Peyer's patch (tissue), 4 donors: ENCODE measurements at places on chromosomes 6 and 20. TPM values are rescaled to one million over a fixed set of nuclear protein-coding genes. Genes with fewer than 3 reads are reported as not detected.

OR2H1 gene
- total RNA-seq: not detected

SEMG1 gene
- not detected for total RNA-seq

GRCh38 chr6:21478883-21479539, 114.5 kb upstream of the SOX4 start:
- no peaks in the 10 kb centered on the region for H3K36me3 ChIP-seq
- no peak overlapping the region for H3K4me3 ChIP-seq
- no peaks in the 10 kb centered on the region for H3K27me3 ChIP-seq
- no peaks in the 10 kb centered on the region for H3K4me1 ChIP-seq
- no peak for DNase-seq

LIN28B gene
- total RNA-seq: not detected

IMPG1 gene
- total RNA-seq: not detected

ZNF292 gene
- 74.7 TPM for total RNA-seq

TMC2 gene
- 0.27 TPM for total RNA-seq

DNA sequence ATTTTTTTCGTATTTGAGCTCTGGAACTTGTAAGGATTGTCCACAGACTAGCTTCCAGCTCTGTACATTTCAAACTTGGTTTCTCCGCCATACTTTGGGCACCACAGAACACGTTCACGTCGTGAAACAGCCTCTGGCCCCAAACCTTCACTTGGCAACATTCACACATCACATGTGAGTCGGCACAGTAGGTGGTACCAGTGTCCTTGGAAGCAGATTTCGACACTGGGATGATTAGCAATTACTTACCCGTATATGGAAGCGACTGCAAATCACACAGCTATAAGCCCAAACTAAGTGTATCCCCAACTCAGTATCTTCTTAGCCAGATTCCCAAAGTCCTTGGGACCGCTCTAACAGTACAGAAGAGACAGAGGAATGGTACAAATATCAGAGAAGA, 60.2 kb downstream of the MAFB start:
- H3K36me3 ChIP-seq: no peaks in the 10 kb centered on the region
- no peak for DNase-seq
- H3K4me3 ChIP-seq: no peak overlapping the region
- no peak overlapping the region for H3K27ac ChIP-seq

TBC1D7 gene
- total RNA-seq: 16.5 TPM

DNA sequence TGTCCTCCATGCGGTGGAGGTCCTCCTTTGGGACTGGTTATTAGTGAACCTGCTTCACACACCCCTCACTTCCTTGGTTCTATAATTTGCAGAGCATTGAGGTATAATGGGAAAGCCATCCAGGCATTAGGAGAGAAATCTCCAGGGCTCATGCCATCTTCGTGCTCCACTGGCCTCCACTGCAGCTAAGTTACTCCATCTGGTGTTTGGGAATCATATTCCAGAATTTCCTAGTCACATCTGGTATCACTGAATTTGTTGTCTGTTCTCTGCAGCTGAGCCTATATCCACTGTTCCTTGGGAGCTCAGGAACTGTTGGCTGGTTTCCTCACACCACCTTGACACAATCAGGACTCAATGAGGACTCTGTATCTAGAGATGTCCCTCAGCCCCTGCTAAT, 173.0 kb upstream of the TSHZ2 start:
- no peak overlapping the region for H3K27ac ChIP-seq
- H3K4me1 ChIP-seq: no peaks in the 10 kb centered on the region
- no peak for DNase-seq
- no peaks in the 10 kb centered on the region for H3K36me3 ChIP-seq
- no peak overlapping the region for H3K4me3 ChIP-seq

DNA sequence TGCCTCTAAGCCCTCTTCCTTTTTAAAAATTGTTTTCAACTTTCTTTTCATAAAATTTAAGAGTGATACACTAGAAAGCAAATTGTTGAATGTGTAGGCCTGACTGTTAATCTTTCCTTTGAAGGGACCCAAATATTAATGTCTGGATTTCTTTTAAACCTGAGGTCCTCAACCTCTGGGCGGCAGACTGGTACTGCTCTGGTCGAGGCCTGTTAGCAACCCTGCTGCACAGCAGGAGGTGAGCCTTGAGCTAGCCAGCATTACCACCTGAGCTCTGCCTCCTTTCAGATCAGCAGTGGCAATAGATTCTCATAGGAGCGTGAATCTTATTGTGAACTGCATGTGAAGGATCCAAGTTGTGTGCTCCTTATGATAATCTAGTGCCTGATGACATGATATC, 191.2 kb downstream of the MANEA start:
- H3K4me3 ChIP-seq: no peak overlapping the region
- no peaks in the 10 kb centered on the region for H3K4me1 ChIP-seq
- no peaks in the 10 kb centered on the region for H3K36me3 ChIP-seq
- no peak overlapping the region for H3K27ac ChIP-seq

ANKEF1 gene
- 4.5 TPM for total RNA-seq

- no peaks in the 10 kb centered on the region for H3K27me3 ChIP-seq
- no peak for DNase-seq
- H3K36me3 ChIP-seq: no peaks in the 10 kb centered on the region
- no peak overlapping the region for H3K27ac ChIP-seq
- no peaks in the 10 kb centered on the region for H3K4me1 ChIP-seq
These were observed 340.2 kb downstream of the HACE1 start for GRCh38 chr6:104519566-104519965.

TAP2 gene
- 53.2 TPM for total RNA-seq

RIPPLY2 gene
- not detected for total RNA-seq

GRCh38 chr6:4778086-4778485, 1.9 kb downstream of the CDYL start:
- H3K36me3 ChIP-seq: no peaks in the 10 kb centered on the region
- no peak for DNase-seq
- no peak overlapping the region for H3K4me3 ChIP-seq
- H3K27ac ChIP-seq: no peak overlapping the region

- peaks cover 22% of the 10 kb centered on the region for H3K4me1 ChIP-seq
- no peaks in the 10 kb centered on the region for H3K36me3 ChIP-seq
- no peaks in the 10 kb centered on the region for H3K27me3 ChIP-seq
- DNase-seq: no peak
- H3K27ac ChIP-seq: peak overlapping the region; percentile 17
- no peak overlapping the region for H3K4me3 ChIP-seq
These were observed 18.9 kb upstream of the ITPR3 start for GRCh38 chr6:33602180-33602579.

WFDC10B gene
- total RNA-seq: not detected

GRCh38 chr6:136604928-136605510, 54.8 kb upstream of the MAP7 start:
- DNase-seq: no peak
- H3K36me3 ChIP-seq: no peaks in the 10 kb centered on the region
- H3K4me1 ChIP-seq: peaks cover 23% of the 10 kb centered on the region
- no peak overlapping the region for H3K27ac ChIP-seq

FITM2 gene
- 10.9 TPM for total RNA-seq

PNLDC1 gene
- total RNA-seq: not detected

DNA sequence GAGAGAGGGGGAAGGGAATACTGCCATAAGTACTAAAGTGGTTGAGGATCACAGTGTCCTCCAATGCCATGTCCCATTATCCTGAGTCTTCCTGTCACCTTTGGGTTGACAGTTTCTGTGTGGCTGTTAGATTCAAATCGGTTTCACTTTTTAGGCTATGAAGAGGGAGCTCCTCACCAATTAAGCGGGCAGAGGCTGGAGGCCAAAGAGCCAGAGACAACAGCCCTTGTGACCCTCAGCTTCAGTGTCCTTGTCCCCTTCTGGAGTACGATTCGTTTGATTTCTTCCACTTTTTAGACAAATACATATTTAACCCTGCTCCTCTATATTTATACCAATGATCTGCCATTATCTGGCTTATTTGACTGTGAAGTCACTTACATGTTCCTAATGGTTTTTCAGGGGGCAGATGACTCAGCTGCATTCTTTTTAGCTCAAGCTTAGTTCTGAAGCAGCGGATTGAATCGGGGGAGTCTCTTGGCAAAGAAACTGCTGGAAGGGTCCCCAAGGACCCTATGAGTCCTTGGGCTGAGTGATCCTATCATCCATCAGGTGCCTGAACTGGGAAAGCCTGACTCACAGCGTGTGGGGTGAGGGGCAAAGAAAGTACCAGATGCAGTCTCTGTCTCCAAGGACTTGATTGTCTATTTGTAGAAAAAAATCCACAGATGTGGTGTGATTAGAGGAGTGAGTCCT, 18.2 kb downstream of the FERMT1 start:
- no peaks in the 10 kb centered on the region for H3K36me3 ChIP-seq
- no peak overlapping the region for H3K4me3 ChIP-seq
- no peaks in the 10 kb centered on the region for H3K4me1 ChIP-seq
- H3K27me3 ChIP-seq: no peaks in the 10 kb centered on the region
- DNase-seq: no peak
- no peak overlapping the region for H3K27ac ChIP-seq

C20orf141 gene
- not detected for total RNA-seq

- DNase-seq: no peak
- no peaks in the 10 kb centered on the region for H3K36me3 ChIP-seq
- H3K4me3 ChIP-seq: no peak overlapping the region
- H3K27me3 ChIP-seq: no peaks in the 10 kb centered on the region
- H3K27ac ChIP-seq: no peak overlapping the region
These were observed 41.8 kb upstream of the ARFGEF2 start for GRCh38 chr20:48879612-48880245.

- no peak overlapping the region for H3K4me3 ChIP-seq
- no peaks in the 10 kb centered on the region for H3K36me3 ChIP-seq
- H3K27ac ChIP-seq: no peak overlapping the region
- no peaks in the 10 kb centered on the region for H3K4me1 ChIP-seq
- no peaks in the 10 kb centered on the region for H3K27me3 ChIP-seq
These were observed 368.5 kb upstream of the EPHA7 start for GRCh38 chr6:93787841-93788240.

CAPN11 gene
- 4.9 TPM for total RNA-seq

DNA sequence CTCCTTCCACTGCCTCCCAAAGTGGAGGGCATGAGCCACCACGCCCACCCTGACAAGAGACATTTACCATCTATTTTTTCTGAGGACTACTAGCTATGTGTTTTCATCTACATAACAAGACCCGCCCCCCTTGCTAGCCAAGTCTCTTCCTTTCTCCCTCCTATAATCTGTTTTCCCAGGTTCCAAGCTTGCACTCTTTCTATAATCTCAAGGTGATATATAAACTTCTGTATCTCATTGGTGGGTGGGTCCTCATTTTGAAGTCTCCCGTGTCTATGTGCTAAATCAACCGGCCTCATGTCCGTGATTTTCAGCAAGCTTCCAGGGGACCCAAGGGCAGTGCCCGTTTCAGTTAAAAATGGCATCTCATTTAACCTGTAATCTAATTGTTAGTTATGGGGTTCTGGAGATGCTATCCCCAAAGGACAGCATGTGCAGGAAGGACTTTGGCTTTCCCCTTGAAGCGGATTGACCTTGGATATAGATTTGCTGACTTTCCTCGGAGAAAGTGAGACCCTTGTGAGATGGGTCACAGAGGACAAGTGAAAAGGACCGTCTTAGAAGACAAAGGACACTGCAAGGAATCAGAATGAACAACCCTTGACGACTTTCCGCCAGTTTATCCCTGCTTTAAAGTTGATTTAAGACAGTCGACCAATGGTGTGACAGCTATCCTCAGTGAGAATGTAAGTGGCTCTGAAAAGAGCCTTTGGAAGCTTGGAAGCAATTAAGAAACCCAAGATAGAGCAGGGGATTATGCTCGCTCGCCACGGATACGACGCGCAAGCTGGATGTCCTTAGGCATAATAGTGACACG, 22.4 kb downstream of the OR2B2 start:
- H3K27ac ChIP-seq: peak overlapping the region; percentile 65
- H3K36me3 ChIP-seq: no peaks in the 10 kb centered on the region
- DNase-seq: no peak
- no peaks in the 10 kb centered on the region for H3K4me1 ChIP-seq
- H3K27me3 ChIP-seq: no peaks in the 10 kb centered on the region

DNA sequence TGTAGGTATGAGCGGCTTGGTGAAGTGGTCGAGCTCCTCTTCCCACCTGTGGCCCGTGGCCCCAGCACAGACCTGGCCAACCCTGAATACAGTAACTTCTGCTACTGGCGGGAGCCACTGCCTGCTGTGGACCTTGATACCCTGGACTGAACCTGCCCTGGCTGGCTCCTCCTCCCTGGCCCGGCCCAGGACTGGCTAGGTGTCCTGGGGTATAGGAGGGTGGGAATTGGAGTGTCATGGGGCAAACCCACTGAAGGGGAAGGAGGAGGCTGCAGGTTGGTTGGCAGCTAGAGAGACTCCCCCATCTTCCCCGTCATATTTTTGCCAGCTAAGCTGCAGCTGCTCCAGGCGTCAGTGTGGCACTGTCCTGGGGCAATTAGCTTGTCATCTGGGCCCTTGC, 7.9 kb downstream of the EMILIN3 start:
- no peaks in the 10 kb centered on the region for H3K4me1 ChIP-seq
- peak; percentile 68 for DNase-seq
- no peak overlapping the region for H3K4me3 ChIP-seq
- H3K36me3 ChIP-seq: no peaks in the 10 kb centered on the region

FAXC gene
- total RNA-seq: 2.1 TPM

SIRPB1 gene
- total RNA-seq: 2.1 TPM

TREM1 gene
- not detected for total RNA-seq

DNA sequence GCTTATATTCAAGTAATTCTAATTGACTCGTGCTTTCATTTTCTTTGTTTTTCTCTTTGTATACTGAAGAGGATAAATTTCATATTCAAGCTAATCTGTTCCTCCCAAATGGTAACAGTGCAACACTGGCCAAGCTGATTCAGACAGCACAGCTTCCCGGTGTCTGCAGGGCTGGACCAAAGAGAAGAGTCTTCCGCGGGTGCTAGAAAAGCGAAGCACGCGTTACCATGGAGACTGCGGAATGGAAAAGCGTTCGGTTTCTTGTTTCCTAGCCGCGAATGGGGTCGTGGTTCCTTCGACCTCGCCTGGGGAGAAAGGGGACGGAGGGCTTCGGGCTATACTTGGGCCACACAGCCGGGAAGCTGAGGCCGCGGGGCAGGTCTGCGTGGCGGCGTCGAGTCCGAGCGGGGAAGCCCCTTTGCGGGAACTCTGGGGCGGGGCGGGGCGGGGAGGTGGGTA, 6.2 kb upstream of the ZNF311 start:
- H3K4me1 ChIP-seq: no peaks in the 10 kb centered on the region
- peak overlapping the region; percentile 34 for H3K4me3 ChIP-seq
- H3K27me3 ChIP-seq: no peaks in the 10 kb centered on the region
- no peak overlapping the region for H3K27ac ChIP-seq
- no peak for DNase-seq

STX11 gene
- total RNA-seq: 3.0 TPM

- H3K4me3 ChIP-seq: peak within 1 kb of the TSS; percentile 25
- no peak within 1 kb of the TSS for H3K27ac ChIP-seq
- H3K27me3 ChIP-seq: no peaks in the 10 kb centered on the region
These were observed at the start of gene RIPPLY2 for GRCh38 chr6:83853178-83854000. Gene RIPPLY2, plus strand, starts transcription at chr6:83853360. Its CDS starts 57 bp downstream, at chr6:83853417.

GRCh38 chr6:79842376-79843040, 104.8 kb downstream of the ELOVL4 start:
- no peak for DNase-seq
- no peaks in the 10 kb centered on the region for H3K27me3 ChIP-seq
- H3K36me3 ChIP-seq: no peaks in the 10 kb centered on the region
- H3K4me3 ChIP-seq: no peak overlapping the region
- H3K27ac ChIP-seq: no peak overlapping the region

MMP24 gene
- 1.3 TPM for total RNA-seq

NNAT gene
- total RNA-seq: not detected
